ENCODE measurements at places on chromosomes 13 and 19.

GRCh38 chr19:28948566-28948965, 264.4 kb downstream of the UQCRFS1 start:
- DNase-seq: no peak

GRCh38 chr19:7852851-7853769, 21.1 kb downstream of the PRR36 start:
- DNase-seq: peak; percentile 86

DNA sequence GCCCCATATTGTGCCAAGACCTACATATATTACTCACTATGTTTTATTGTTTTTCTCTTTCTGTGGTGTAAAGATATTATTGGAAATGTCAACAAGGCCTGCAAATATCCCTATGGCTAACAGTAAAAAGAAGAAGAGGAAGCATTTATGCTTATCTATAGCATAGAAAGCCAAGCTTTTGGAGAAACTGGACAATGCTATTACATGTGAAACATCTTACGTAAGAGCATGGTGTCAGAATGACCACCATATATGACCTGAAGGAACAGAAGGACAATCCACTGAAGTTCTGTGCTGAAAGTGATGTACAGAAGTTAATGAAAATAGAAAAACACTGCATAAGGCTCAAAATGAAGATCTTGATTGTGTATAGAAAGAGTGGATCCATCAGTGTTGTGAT, 145.2 kb downstream of the KCTD12 start:
- no peak for DNase-seq

DNA sequence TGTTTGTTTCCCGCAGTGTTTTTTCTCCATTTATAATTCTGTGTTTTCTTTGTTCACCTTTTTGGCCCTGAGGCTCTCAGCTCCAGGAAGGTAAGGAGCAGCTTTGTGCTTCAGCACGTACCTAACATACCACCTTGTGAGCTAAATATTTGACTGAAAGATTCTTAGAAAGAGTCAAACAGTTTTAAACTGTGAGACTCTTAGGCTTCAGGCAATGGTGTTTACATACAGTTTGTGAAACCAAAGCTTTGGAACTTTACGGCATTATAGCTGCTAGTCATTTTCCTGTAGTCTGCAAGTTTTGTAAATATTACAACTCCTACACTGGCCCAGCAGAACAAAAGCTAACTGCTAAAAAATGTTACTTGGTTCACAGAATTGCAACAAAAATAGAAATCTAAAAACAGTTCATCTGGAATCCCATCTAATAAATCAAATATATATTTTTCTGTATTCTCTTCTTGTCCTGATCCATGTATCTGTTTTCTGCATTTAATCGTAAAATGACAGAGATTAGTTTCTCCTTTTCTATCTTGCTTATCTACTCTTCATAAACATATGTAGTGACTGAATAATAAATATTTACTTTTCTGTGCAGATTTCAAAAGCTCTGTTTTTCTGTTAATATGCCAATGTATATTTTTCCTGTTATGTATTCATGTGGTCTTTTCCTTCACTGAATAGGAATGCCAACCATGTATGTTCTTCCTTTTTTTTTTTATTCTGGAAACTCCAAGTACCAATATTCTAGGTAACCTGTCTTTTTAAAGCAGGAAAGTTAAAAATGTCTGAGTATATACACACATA, 38.8 kb upstream of the GPI start:
- DNase-seq: no peak

GRCh38 chr19:42406111-42406510, 16.0 kb upstream of the CNFN start:
- DNase-seq: no peak

DNA sequence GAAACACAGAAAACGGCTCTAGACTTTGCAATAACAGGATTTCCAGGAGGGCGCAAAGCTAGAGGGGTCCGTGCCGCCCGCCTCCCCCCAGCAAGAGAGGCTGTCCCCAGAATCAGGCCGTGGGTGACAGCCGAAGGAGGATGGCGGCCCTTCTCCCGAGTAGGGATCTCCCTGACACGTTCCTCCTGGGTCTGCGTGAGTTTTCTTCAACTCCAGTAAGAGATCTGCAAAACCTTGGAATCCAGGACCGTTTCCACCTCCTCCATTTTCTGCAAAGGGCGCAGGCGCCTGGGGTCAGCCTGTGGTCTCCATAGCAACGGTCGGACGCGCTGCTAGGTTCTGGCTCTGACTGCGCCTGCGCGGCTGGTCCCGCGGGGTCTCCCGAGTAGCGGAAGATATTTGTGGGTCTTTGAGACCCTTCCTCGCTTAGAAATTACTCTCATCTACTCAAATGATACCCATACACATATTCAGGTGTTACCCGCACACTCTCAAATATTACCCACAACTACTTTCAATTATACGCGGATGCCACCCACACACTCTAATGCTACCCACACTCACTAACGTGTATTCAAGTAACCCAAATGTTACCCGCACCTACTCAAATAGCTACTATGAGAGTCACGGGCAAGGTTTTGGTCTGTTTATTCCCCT, 2.1 kb downstream of the PNMA8C start:
- DNase-seq: peak; percentile 86

DNA sequence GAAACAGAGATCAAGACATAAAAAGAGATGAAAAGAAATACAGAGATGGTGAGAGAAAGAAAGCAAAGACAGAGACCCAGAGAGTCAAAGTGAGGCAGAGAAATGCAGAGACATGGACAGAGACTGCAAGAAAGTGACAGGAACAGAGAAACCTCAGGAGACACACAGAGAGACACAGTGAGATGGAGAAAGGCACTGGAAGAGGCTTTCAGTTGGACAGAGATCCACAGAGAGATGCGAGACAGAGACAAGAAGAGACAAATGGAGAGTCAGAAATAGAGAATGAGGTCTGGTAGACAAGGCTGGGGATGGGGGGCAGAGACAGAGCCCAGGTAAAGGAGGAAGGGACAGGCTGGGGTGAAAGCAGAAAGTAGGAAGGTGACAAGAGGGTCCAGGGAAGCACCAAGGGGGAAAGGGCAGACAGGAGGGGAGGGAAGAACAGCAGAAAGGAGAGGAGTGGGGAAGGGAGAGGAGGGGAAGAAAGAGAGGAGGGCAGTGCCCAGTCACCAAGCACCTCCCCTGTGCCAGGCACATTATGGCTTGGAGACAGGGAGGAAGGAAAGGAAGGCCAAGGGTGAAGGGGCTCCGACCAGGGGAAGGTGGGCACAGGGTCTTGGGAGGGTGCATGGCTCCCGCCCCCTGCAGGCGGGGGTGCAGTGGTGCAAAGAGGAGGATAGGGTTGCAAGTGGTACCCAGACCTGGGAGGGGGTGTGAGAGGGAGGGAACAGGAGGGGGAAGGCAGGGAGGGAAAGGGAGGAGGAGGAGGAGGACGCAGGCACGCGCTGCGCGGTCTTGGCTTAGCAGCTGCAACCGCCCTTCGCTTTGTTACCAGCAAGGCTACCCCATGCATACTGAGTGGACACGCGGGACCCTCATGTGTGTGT, 38.4 kb downstream of the DEDD2 start:
- no peak for DNase-seq

DNA sequence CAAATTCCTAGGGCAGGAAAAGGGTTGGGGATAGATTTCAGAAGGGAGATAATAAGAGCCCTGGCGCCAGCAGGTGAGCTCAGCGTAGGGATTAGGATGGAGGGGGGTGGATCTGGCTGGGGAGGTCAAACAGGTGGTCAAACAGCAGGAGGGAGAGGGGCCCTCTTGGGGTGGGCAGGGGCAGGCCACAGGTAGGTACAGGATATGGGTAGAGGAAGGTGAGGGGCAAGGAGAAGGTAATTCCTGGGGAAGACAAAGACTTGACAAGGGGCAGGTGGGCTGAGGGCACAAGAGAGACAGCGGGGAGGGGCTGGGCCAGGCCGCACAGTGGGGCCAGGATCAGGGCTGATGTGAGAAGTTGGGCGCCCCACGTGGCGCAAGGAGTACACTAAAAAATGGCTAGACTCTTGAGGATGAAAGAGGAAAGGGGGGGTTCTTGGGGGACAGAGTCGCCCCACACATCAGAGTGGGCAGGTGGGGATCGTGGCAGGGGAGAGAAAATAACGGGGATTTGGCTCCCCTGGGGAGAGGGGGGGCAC, 713 bp downstream of the KRI1 start:
- peak; percentile 31 for DNase-seq

- peak; percentile 94 for DNase-seq
Observed at GRCh38 chr19:49157445-49158224, at the start of gene TRPM4. Gene TRPM4, plus strand, starts transcription at chr19:49157792. Its CDS starts 75 bp downstream, at chr19:49157867.

- DNase-seq: peak; percentile 65
Observed at GRCh38 chr19:49097453-49098288, 12.4 kb downstream of the SNRNP70 start.

GRCh38 chr19:54674021-54674617, 11.3 kb downstream of the LILRB4 start:
- DNase-seq: peak; percentile 21

DNA sequence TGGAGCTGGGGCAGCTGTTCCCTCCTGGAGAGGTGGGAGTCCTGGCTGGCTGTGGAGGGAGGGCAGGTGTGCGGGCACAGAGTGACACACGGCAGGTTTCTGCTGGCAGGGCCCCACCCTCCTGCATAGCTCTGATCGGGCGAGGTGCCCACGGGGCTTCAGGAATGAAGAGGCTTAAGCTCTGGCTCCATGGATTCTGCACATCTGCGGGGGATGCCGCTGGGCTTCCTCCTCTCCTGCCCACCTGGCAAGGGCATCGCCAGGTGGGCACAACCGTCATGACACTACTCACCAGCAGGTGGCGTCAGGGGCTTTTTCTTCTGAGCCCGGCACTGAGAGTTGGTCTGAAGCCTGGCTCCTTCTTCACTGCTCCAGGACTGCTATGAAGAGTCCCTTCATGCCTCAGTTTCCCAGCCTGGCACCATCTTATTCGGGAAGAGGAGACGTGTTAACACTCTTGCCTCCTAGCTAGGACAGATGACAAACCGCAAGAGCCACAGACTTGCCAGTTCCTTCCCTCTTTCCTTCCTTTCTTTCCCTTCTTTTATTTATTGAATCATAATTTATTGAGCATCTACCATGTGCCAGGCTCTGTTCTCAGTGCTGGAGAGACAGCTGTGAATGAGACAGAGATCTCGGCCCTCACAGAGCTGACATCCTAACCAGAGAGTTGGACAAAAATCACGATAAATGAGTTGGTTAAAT, 15.2 kb upstream of the PAK4 start:
- DNase-seq: no peak

DNA sequence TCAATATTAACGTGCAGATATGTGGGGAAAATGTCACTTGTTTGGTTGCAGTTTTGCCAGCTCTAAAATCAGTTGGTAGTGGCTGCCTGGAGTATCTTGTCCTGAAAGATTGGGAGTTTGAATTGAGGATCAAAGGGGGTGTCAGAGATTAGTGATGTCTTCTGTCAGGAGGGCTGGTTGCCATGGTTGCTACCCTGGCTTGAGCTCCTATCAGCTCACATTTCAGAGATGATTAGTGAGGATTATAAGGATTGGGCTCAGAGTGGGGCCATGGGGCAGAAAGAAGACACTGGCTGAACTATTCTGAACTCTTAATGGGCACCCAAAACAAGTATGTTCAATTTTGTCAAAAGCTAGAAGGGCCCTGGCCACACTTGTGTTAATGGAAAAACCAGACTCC, 95.5 kb upstream of the RNF113B start:
- no peak for DNase-seq

DNA sequence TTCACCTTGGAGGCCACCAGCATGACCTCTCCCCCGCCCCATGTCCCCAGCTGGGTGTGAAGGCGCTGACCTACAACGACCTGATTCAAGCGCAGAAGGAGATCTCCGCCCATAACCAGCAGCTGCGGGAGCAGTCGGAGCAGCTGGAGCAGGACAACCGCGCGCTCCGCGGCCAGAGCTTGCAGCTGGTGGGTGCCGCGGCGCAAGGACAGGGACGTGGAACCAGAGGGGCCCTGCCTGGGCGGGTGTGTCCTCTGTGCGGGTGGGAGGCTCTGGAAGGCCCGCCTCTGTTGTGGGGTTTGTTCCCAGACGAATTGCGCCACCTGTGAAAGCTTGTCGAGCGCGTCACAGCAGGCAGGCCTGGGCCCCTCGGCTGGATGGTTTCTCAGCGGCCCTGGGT, 22.3 kb downstream of the PLEKHJ1 start:
- no peak for DNase-seq

- DNase-seq: no peak
Observed at GRCh38 chr19:56423276-56423984, 19.3 kb downstream of the ZNF583 start.

GRCh38 chr19:3423183-3423829, 56.9 kb downstream of the NFIC start:
- no peak for DNase-seq

GRCh38 chr13:40149611-40150274, 494.3 kb downstream of the COG6 start:
- no peak for DNase-seq
